ENCODE measurements at places on chromosomes 3 and 15.

GRCh38 chr3:142228964-142229363 lies 3.6 kb upstream of the GK5 start:
- no peaks in the 10 kb centered on the region for H3K27me3 ChIP-seq
- DNase-seq: no peak
- H3K27ac ChIP-seq: no peak overlapping the region

DNA sequence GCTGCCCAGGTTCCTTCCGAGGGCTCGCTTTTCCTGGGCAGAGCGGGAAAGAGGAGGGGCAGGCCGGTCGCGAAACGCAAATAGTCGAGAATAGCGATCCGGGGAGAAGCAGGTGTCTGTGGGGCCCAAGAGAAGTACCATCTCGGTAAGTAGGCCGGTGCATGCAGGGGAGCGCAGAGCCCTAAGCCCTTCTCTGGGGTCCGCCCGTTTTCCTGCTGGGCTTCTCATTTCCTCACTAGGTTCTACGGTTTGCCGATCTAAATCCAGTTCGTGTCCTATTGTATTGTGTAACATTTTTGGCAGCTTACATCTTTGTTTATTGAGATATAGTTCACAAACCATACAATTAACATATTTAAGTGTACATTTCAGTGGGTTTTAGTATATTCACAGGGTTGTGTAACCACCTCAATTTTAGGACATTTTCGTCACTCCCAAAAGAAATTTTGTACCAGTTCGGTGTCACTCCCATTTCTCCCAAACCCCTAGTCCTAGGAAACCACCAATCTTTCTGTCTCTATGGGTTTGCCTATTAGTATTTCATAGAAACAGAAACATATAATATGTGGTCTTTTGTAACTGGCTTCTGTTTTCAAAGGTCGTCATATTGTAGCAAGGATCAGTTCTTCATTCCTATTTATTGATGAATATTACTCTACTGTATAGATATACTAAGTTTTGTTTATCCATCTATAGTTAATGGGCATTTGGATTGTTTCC lies 6.8 kb upstream of the TRIM69 start:
- peak overlapping the region; percentile 98 for H3K27ac ChIP-seq
- H3K36me3 ChIP-seq: peaks cover 3% of the 10 kb centered on the region
- DNase-seq: no peak

GRCh38 chr15:64653757-64654156 lies 121.6 kb downstream of the RBPMS2 start:
- H3K27me3 ChIP-seq: no peaks in the 10 kb centered on the region
- no peak for DNase-seq
- no peak overlapping the region for H3K27ac ChIP-seq
- H3K4me1 ChIP-seq: peaks cover 25% of the 10 kb centered on the region
- peaks cover 3% of the 10 kb centered on the region for H3K36me3 ChIP-seq

DNA sequence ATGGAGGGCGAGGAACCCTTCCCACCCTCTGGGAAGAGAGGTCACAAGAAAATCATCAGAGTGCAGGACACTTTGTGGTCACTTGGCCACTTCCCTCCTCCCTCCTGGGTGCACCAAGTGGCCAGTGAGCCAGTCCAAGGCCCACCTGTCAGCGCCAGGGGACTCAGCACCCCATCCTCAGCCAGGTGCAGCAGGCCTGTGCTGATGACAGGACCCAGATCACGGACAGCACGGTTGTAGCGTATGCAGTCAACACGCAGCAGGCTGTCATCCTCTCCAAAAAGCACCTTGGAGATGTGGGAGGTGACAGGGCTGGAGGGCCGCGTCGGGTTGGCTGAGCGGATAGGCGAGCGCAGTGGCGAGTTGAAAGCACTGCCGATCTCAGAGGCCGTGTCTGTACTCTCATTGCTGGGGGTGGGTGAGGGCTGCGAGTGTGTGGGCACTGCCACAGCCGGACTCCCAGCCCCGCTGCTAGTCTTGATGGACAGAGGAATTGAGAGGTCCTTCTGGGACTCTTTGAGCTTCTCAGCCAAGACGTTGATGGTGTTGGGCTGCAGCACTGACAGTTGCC lies 41.5 kb downstream of the SEMA3G start:
- H3K4me3 ChIP-seq: no peak overlapping the region
- no peaks in the 10 kb centered on the region for H3K4me1 ChIP-seq
- DNase-seq: no peak
- peaks cover 78% of the 10 kb centered on the region for H3K36me3 ChIP-seq
- H3K27me3 ChIP-seq: no peaks in the 10 kb centered on the region
- no peak overlapping the region for H3K27ac ChIP-seq
